ENCODE measurements at places on chromosomes 3 and 15.

- no peak for DNase-seq
Observed at GRCh38 chr3:32813180-32813579, 4.6 kb upstream of the TRIM71 start.

DNA sequence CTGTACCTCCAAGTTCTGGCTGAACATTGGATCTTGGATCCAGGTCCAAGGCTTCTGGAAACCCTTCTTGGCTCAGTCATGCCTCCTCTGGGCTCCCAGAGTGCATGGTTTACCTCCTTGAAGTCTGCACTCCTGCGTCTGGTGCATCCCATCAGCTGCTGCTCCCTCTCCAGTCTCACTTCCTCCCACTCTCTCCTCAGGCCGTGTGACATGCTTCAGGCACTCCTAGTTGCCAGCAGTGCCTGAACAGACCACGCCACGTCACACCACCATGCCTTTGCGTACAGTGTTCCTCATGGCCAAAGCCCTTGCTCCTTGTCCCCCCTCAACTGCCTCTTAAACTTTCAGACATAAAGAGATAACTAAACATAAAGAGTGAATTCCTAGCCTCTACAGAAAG lies 5.7 kb downstream of the GPR27 start:
- no peak for DNase-seq

GRCh38 chr3:186757214-186757613 lies 26.2 kb upstream of the EIF4A2 start:
- no peak for DNase-seq

GRCh38 chr3:149662240-149662887 lies 4.5 kb upstream of the WWTR1 start:
- DNase-seq = no peak

GRCh38 chr15:95830281-95830680 lies 500.2 kb upstream of the NR2F2 start:
- no peak for DNase-seq

All from BE2C (cell line).